ENCODE measurements at places on chromosomes 4 and X. TPM values are rescaled to one million over a fixed set of nuclear protein-coding genes. Genes with fewer than 3 reads are reported as not detected.

Gene WAS
- total RNA-seq: 0.12 TPM

- peak; percentile 60 for DNase-seq
Measured at GRCh38 chrX:102950908-102951866, 14.1 kb downstream of the RAB40AL start.

DNA sequence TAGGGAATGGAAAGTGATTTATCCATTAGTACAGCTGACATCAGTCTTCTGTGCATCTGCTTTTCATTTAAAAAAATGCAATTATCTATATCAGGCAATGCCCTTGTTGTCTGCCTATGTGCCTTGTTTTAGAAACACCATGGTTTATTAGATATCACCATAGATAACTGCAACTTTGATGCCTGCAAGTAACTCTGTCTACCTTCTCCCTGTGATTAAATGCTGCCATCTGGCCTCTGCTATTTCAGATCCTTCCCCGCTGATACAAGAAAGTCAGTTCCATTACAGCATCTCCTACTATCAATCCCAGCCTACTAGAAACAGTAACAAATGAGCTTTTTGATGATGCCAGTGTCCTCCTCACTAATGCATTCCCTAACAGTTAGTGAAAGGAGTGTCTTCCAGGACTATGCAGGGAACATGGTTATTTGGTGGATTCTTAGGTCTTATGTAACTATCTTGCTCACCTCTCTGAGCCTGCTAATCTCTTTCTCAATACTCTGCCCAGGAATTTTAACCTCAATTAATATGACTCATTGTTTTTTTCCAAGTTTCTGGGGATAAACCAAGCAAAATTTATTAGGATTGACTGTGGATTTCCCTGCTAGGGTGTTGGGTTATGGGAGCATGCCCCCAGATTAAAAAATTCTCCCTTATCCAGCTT is 444.9 kb downstream of the RAPGEF2 start:
- DNase-seq: no peak

GRCh38 chrX:153401133-153401764 is at the start of gene PNMA6E:
Gene PNMA6E, minus strand, starts transcription at chrX:153401350. Its CDS starts 2,501 bp downstream, at chrX:153398849.
- DNase-seq: peak; percentile 22
